ENCODE measurements at places on chromosomes 11 and 22.

- DNase-seq: no peak
These were observed 106.7 kb downstream of the ETS1 start for GRCh38 chr11:128480665-128481064.

DNA sequence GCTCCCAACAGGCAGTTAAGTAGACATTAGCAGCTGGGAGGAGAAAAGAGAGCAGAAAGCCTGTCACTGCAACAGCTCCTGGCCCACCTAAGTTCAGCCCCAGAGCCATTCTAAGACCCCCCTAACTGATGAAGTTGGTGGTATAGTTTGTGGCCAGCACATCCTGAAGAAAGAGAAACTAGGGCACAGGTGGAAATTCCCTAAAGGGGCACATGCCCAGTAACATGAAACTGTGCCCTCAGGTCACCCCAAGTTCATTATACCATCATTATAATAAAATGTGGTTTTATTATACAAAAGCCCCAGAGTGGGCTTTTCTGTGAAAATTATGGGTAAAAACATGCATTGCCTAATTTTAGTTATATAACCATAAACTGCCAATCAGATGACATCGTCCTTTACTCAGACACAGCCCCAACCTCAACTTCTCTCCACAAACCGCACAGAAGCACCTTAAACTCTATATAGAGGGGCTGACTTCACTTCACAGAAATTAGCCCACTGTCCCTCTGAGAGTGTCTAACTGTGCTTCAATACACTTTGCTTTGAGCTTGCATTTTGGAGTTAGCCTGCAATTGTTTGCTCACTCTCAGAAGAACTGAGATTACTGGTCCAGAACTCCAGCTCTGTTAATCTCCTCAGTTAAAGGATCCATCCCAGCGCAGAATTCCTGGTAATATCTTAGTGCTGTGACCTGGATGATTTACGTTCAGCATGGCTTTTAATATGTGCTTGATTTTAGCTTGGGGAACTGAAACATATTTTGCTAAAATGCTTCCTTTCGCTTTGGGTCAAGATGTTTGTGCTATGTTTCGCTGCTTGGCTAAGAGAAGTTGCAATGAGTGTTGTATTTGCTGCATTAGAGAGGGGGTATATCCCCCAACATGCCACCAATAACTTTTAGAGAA is 1.8 kb upstream of the APOL3 start:
- DNase-seq: no peak

DNA sequence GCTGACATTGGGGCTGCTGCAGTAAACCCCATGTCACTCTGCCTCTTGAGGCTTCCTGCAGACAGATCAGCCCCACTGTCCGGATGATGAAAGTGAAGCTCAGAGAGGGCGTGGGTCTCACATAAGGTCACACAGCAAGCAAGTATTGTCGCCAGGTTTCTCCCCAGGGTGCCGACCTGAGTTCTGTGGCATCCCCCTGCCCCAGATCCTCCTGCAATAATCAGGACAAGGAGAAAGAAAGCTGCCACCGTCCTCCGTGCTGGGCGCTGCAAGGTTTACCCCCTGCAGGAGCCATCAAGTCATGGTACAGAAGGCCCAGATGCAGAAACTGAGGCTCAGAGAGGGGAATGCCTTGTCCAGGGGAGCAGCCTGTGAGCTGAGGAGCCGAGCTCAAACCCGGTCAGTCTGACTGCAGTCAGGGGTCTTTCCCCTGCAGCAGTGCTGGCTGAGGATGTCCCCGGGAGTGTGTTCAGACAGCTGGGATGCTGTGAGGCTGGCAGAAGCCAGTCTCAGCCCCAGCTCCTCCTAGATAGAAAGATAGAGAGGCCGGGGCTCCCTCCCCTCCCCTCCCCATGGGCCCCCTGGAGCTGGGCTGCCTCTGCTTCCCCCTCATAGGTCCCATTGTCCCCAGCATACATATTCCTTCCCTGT is 13.2 kb downstream of the EMID1 start:
- no peak for DNase-seq

DNA sequence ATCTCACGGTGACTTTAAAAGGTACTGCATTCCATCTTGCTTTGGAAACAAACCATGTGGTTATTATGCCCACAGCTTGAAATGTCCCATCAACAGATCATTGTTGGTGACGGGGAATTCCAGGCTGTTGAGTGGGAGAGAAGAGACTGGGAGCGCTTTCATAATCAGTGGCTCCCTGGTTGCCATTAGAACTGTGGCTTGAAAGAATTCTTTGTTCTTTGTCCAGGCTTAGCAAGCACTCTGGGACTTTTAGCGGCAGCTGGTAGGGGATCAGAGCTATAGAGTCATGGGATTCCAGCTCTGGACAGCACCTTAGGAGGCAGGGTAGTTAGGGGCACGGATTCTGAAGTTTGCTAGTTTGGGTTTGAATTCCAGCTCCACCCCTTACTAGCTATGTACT is 22.0 kb downstream of the MMP20 start:
- no peak for DNase-seq

DNA sequence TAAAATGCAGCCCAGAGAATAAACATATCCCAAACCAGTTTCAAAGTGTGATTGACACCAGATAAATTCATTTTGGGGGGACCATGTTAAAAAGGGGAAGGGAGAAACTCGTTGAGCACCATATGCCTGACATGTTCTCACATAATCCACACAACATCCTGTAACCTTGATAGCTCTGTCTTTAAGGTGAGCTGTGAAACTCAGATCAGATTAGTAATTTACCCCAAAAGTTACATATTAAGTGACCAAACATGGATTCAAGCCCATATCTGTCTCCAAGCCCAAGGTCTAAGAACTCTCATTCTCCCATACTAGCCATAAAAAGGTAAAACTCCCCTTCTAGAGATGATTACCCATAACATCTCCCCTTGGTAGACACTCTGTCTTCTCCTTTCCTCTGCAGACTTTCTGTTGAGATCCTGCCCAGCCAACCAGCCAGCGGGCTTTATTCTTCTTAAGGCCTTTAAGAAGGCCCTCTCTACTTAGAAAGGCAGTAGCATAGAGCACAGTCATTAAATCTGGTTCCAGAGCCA is 150.7 kb downstream of the CCDC34 start:
- no peak for DNase-seq

GRCh38 chr22:50724616-50725015 is 13.4 kb upstream of the ACR start:
- DNase-seq: no peak

DNA sequence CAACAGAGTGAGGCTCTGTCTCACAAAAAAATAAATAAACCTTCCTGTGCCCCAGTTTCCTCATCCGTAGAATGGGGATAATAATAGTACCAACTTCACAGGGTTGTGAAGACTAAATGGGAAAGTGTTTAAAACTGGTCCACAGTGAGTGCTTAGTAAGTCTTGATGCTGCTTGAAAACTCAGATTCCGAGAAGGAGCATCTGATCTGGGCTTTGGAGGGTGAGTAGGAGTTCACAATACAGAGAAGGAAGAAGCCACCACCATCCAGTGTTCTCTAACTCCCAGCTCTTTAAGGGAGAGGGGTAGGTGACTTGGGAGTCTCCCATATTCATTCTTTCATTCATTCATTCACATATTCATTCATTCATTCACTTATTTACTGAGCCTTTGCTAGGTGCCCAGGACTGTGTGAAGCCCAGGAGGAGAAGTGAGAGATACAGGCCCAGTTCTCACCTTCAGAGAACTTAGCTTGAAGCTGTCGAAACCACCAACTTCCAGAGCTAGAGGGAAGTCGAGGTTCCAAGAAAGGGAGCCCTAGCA is 17.7 kb downstream of the CYTH4 start:
- no peak for DNase-seq

DNA sequence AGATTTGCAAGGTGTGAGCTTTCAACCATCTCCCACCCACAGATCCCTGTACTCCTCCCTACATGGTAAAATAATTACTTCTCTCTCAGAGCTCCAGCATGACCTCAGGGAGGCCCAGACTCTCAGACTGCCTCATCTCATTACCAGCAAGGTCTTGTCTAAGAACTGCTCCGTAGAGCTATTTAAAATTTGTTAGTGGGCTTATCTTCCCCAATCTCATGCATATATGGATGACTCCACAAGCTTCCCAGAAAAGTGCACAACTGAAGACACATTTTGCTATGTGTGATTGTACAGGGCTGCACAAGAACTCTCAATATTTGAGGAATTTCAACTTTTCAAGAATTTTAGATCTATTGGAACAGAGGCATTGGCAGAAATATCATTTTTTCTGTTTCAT is 230.3 kb downstream of the CSNK2A3 start:
- no peak for DNase-seq

GRCh38 chr11:131616481-131617140 is 246.2 kb downstream of the NTM start:
- no peak for DNase-seq

- DNase-seq: no peak
These were observed 207.6 kb downstream of the BRD1 start for GRCh38 chr22:49620003-49620556.

- no peak for DNase-seq
These were observed 1265.8 kb upstream of the CNTN5 start for GRCh38 chr11:97754976-97755375.

DNA sequence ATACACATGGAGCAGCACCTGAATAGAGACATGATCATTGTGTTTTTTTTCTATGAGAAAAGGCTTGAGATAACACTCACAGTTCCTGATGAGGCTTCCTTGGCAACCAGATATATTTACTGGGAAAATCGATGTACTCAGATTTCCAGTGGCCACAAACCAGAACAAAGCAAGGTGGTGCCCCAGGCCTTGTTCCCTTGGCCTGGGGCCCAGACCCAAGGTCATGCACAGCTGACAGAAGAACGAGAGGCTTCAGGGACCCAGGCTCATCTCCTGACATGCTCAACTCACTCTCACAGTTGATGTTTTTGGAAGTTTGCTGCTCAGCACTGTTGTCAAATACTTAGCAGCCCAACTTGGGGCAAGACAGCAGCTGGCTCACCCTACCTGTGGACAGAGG is 281.8 kb downstream of the NTM start:
- no peak for DNase-seq

GRCh38 chr11:117588166-117588810 is 208.7 kb downstream of the DSCAML1 start:
- no peak for DNase-seq

- no peak for DNase-seq
These were observed 23.5 kb downstream of the SPATA19 start for GRCh38 chr11:133821776-133822175.
